ENCODE measurements at places on chromosomes 16 and 17.

GRCh38 chr17:72126575-72127486 is 6.0 kb downstream of the SOX9 start:
- DNase-seq: no peak

DNA sequence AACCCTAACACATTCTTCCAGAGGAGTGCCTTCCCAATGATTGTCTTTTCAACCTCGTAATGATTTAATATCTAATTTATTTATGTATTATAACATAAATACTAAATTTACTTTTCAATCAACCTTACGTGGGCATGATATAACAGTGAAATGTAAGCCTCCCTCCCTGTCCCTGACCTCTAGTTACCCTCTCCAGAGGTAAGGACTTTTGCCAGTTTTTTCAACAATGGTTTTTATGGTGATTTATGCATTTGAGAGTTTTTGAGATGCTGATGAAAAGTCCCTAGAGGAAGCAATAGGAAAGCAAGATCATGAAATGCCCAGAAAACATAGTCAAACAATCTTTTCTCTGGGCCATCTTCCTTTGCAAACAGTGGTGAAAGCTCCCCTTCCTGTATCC is 35.2 kb upstream of the PLLP start:
- DNase-seq: no peak

DNA sequence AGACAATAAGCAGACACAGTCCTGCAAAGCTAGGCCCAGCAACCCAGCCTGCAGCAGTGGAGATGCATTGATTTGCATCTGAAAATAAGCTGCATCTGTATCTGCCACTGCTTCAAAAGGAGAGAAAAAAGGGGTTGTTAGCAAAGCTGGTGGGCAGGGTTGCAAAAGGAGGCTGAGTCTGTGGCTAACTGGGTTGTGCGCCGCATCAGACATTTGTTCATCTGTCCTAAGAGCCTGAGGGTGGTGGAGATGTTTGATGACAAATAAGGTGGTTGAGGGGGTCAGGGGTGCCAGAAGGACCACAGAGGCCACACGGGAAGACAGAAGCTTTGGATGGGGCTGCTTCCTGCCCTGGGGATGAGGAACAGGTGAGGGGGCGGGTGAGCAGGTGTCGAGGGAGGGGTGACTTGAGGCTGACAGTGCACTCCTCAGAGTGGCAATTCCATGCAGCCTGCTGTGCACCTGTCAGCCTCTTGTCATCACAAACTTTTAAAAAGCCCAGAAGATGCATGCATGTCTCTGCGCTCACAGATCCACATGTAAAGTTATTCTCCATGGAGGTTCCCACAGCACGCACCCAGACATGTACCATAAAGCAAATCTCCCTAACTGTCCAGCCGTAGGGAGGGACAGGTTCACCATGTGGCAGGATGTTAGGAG is 35.4 kb downstream of the WSB1 start:
- DNase-seq: no peak

DNA sequence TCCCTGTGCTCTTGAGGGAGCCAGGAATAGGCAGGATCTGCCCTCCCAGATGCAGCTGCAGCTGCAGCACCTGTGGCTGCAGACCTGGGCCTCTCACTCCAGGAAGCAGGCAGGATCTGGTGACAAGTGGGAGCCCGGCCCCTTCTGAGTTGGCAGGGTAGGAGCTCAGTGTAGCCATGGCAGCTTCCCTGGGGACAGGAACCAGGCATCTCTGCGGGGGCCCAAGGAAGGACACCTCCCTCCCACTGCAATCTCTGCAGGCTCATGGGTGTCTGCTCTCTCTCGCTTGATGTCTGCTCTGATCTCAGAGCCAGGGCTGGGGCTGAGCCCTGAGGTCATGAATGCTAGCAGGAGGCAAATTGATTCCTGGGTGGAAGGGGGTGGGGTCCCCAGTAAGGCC is 592.5 kb upstream of the CA10 start:
- no peak for DNase-seq

DNA sequence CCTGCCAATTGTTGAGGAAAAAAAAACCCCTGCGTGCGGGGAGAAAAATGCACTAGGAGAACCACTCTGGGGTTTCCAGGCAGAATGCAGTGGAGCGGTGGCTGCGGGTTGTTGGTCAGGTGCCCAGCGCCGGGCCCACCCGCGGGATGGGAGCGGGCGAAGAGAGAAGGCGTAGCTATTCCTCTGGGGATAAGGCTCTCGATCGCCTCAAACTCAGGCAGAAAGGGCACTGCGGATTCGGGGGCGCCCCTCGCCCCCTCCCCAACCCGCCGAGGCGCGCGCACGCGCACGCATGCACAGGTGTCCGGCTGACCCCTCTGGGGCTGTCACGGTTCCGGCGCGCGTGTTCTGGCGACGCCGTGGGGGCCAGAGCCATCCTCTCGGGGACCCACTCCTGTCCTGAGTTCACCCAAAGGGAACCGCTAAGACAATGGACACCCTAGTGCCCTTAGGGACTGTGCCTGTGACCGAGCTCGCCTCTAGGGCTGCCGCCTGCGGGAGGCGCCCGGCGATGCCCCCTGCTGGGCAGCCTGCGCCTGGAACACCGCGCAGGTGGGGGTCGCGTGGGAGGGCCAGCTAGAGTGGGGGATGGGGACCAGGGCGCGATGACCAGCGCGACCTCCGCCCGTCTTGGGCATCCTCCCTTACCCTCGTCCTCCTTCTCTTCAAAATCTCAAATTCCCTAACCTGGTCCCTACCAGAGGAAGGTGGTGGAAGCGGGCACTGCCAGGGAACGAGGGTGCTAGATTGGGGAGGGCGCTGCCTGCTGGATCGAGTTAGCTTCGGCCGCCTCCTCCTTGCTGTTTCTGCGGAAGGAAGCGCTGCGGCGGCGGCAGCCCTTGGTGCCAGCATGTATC is 14.4 kb upstream of the CBX8 start:
- DNase-seq: no peak

All from testis (tissue), 5 donors.